ENCODE measurements at places on chromosomes 6 and 20.

GRCh38 chr6:27617700-27618689 is 145.1 kb upstream of the ZNF184 start:
- no peak for DNase-seq

DNA sequence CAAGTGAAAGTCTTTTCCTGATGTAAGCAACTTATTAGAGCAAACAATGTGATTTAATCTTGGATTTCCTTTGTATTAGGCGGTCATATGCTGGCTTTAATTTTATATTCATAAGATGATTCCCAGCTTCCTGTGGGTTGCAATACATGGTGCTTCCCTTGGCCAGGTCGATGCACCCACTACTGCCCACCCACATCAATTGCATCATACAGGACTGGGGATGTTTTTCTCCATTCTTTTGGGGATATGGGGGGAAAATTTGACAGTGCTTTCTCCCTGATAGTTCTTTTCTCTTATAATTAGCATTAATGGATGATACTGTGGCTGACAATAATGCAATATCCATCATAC is 187.6 kb downstream of the JARID2 start:
- DNase-seq, result no peak

DNA sequence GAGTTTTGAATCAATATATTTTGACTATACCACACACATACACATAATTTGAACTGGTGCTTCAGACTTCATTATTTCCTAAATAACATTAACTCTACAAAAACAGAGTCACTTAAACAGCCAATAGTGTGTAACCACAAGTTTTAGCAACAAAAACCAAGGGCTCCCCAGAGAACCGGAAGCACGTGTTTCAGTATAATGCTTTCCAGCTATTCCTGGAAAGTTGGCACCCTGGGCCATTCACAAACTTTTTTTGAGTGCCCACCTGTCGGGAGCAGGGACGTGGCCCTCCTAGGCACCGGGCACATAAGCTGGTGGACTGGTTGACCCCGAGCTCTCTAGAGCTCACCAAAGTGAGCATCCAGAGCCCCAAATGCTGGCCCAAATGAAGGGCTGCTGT is 1.9 kb upstream of the SLC35D3 start:
- DNase-seq, result no peak

- DNase-seq, result no peak
These were observed 11.6 kb upstream of the PHACTR1 start for GRCh38 chr6:12704946-12705345.

- no peak for DNase-seq
These were observed 35.1 kb downstream of the MAP3K5 start for GRCh38 chr6:136757150-136757549.

- no peak for DNase-seq
These were observed 6.3 kb upstream of the NXT1 start for GRCh38 chr20:23344336-23344735.

DNA sequence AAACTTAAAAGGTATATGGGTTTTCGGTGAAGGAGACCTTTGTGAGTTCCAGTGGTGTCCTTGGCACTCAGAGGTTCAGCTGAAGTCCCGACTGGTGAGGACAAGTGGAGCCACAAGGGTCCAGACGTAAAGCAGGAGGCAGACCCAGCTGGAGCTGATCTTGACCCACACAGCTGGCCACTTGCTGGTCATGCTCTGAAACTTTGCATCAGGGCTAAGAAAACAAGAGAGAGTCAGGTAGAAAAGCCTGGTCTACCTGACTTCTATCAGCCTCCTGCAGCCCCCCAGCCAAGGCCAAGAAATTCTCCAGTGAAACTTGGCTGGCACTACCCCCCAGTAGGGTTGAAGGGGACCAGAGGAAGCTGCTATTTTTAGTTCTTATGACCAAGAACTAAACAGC is 21.6 kb downstream of the SERINC3 start:
- no peak for DNase-seq

GRCh38 chr6:43705996-43706395 is 18.4 kb upstream of the MRPS18A start:
- DNase-seq, result no peak

DNA sequence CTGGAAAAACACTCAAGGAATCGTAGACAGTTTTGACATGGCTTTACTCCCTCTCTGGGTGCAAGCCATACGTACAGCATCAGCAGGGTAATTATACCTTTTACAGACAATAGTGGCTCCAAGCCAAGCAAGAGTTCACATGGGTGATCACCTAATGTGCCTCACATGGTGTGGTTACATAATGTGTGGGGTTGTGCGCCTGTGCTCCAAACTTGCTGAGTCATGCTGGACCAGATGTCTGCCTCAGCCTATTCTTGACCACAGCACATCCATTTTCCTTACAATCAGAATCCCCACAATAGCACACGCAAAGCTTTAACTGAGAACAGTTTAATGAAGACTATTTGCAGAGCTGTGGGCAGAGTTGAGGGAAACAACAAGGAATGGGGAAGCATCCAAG is 74.5 kb downstream of the ALDH8A1 start:
- no peak for DNase-seq

DNA sequence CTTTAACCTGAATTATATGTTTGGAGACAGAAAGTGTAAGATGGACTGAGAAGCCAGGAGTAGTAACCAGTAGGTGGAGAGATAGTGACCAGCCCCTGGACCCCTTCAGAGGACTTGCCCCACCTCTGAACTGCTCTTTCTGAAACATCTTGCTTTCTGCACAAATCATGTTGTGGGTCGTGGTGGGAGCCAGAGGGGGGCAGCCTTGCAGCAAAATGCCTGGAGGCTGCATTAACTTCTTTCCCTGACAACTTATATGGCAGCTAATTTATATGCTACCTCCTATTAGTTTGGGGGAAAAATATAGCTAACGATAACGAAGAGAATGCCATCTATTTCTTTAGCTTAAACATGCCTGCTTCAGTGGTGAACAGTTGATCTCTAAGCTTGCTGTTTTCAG is 859.8 kb downstream of the MAFB start:
- no peak for DNase-seq

DNA sequence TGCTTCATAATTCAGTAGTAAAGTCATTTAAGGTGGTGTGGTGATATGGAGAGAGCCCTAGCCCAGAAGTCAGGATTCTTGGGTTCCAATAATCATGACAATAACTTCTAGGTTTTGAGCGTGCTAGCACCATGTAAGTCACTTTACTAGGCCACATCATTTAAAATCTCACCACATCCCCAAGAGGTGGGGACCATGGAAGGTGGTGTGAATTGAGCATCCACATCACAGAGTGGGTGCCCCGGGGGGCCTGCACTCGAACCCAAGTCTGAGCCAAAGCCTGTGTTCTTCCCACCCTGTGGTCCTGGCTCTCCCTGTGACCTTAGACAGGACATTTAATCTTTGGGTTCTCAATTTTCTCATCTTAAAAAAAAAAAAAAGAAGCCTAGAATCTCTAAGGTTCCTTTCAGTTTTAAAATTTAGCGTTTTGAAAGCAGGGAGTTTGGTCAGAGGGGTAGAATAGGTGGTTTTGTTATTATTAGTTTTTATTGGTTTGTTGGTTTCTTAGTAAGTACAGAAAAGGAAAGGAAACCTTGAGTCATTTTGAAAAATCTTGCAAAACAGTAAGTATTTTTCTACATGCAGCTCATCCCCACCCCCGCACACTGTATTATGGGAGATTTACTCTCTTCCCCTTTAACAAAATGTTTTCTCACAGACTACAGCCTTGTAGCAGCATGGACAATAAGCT is 26.4 kb downstream of the ARMC2 start:
- DNase-seq, result peak; percentile 47

- no peak for DNase-seq
These were observed 103.4 kb upstream of the CCN2 start for GRCh38 chr6:132054525-132054924.

DNA sequence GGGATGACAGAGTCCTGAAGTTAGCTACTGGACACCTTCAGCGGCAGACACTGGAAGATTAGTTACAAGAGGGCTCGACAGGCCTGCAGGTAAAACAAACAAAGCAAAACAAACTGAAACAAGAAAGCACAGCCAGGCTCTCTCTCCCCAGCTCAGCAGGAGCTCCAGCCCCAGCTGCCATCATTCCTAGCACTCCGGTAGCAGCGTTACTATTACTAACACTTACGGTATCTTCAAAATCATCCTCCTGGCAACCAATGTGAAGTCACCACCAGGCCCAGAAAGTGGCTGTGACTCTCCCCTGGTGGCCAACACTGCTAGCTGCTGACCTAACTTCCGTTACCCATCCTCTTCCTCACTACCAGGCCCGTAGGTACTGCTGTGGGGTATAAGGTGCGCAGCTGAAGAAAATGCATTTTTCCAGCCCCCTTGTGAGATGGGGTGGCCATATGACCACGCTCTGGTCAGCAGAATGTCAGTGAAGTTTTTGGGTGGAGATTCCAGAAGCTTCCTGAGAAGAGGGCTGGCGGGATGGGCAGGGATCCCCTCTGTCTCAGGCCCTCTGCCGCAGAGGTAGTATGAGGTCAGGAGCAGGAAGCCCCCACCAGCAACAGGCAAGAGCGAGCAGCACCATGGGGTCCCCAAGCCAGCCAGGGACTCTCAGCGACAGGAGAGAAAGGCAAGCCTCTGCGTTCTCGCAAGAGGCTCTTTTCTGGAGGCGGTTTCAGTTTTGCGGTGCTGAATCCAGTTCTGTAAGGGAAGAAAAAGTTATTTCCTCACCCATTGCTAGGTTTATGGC is 37.4 kb upstream of the TBXT start:
- DNase-seq, result no peak

- DNase-seq, result no peak
These were observed 169.2 kb downstream of the SAMD5 start for GRCh38 chr6:147677647-147678046.

DNA sequence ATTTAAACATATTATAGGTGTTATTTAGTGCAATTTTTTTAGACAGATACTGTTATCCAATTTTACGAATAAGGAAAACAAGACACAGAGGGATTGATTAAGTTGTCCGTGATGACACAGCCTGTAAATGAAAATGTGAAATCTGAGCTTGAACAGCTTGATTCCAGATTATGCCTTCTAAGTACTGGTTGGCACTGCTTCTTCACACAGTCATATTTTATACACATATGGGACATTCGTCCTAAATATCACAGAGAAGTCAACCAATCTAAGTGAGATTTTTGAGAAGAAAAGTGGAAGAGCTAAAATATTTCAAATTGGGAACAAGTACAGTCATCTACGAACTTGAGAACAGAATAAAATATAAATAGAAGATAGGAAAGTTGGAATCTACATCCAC is 756.3 kb downstream of the BCKDHB start:
- no peak for DNase-seq

DNA sequence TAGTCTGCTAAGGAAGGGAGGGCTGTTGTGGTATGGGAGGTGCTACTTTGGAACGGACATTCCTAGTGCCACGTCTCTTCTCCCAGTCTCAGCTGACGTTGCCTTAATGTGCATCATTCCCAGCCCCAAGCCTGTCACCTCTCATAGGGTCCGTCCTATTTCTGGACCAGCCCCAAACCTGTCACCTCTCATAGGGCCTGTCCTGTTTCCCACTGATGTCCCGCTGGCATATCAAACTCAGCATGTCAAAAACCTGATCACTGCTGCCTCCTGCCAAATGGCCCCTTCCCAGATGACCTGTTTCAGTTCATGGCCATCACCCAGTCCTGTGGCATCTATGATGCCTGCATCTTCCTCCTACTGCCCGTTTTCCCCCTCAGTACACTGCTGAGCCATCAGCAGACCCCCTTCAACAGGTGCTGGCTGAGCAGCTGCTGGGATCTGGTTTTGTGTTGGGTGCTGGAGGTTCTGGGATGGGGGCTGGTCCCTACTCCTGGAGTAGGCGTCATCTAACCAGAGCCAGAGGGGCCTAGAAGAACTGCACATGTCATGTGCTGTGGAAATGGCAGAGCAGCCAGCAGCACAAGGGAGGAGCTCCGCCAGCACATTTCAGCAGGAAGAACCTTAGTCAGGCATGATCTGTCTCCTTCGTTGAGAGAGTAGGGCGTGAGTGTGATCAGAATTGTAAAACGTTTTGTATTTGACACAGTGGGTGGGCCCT is 3.3 kb downstream of the ENTPD6 start:
- no peak for DNase-seq

- no peak for DNase-seq
These were observed 5.0 kb downstream of the SERPINB6 start for GRCh38 chr6:2966347-2966746.

GRCh38 chr20:6081236-6081635 is 27.4 kb upstream of the LRRN4 start:
- no peak for DNase-seq

DNA sequence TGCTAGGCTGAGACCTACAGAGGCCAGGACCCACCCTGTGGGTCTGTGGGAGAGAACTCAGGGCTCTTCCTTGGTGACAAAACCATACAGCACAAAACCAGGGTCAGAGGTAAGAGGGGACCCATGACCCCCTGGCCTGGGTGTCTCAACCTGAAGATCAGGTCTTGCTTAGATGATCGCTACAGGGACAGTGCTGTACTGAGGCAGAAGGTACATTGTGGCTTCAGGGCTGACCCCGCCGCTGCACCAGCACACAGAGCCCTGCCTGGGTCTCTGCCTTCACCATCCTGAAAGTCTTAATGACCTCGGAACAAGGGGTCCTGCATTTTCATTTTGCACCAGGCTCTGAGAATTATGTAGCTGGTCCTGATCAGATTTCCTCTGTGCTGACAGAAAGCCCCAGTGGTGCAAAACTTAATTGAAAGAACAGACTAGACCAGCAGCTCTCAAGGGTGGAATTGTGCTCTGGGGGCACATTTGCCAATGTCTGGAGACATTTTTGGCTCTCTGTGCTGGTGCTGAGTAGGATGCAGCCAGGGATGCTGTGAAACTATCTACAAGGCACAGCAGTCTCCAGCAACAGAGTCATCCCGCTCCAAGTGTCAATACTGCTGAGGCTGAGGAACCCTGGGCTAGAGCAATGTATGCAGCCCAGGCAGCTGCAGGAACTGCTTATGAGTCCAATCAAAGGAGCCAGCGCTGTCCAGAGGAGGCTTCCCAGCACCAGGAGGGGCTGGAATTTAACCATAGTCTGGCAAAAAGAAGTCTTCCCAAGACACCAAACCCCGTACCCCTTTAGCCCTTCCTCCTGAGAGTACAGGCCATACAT is 254.9 kb downstream of the ERMARD start:
- DNase-seq, result no peak

- DNase-seq, result peak; percentile 26
These were observed 297.9 kb downstream of the UTRN start for GRCh38 chr6:144582939-144583613.

GRCh38 chr6:54094786-54095185 is 16.5 kb upstream of the MLIP start:
- DNase-seq, result no peak

DNA sequence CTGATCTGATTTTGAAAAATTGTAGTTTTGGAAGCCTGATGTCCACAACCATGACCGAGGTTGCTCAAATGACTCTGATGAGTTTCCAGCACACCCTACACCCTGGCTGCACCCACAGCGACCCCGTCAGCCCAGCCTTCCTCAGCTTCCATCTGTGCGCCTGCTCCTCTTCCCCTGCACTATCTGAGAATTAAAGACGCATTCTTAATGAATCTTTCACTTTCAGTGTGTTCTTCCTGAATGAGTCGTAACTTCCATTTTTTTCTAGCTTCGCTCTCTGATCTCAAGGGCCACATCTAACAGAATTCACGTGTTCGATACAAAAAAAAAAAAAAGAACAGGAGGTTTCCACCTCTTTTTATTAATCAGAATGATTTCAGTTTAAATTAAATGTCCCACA is 21.3 kb upstream of the RREB1 start:
- DNase-seq, result no peak

- peak; percentile 54 for DNase-seq
These were observed 216.8 kb upstream of the DTNBP1 start for GRCh38 chr6:15879371-15880261.

Data from stimulated activated CD4-positive, alpha-beta T cell treated with anti-CD3 and anti-CD28 coated beads, Interleukin-2, amount 100 ng/mL, for 48 hours (primary cell).